ENCODE measurements at places on chromosomes 13 and 19.

DNA sequence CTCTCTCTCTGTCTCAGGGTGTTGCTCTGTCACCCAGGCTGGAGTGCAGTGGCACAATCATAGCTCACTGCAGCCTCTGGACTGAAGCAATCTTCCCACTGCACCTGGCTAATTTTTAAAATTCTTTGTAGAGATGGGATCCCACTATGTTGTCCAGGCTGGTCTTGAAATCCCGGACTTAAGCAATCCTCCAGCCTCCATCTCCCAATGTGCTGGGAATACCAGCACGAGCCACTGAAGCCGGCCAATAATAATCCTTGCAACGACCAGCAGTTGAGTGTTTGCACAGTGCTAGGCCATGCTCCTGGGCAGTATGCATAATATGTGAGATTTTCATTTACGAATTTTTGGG lies 640 bp upstream of the EPOR start:
- DNase-seq, result no peak

GRCh38 chr13:39297664-39298171 lies 259.5 kb downstream of the NHLRC3 start:
- DNase-seq, result no peak

- DNase-seq, result no peak
Observed at GRCh38 chr13:38697628-38698333, 10.9 kb downstream of the FREM2 start.

GRCh38 chr19:54063350-54064116 lies at the start of gene VSTM1:
VSTM1 (minus strand) TSS chr19:54063897; CDS start chr19:54063777, 120 bp downstream.
- peak; percentile 20 for DNase-seq

- no peak for DNase-seq
Observed at GRCh38 chr13:20426766-20427448, 98.8 kb downstream of the CRYL1 start.

GRCh38 chr13:99527301-99527700 lies 26.0 kb downstream of the TM9SF2 start:
- no peak for DNase-seq

GRCh38 chr19:44356383-44357111 lies at the start of gene ZNF112:
ZNF112 (minus strand) TSS chr19:44356680; CDS start chr19:44340539, 16,141 bp downstream.
- peak; percentile 67 for DNase-seq

GRCh38 chr19:46192992-46193650 lies 36.4 kb upstream of the IGFL1 start:
- DNase-seq, result no peak

GRCh38 chr19:54160854-54161253 lies 1.3 kb upstream of the LENG1 start:
- no peak for DNase-seq

DNA sequence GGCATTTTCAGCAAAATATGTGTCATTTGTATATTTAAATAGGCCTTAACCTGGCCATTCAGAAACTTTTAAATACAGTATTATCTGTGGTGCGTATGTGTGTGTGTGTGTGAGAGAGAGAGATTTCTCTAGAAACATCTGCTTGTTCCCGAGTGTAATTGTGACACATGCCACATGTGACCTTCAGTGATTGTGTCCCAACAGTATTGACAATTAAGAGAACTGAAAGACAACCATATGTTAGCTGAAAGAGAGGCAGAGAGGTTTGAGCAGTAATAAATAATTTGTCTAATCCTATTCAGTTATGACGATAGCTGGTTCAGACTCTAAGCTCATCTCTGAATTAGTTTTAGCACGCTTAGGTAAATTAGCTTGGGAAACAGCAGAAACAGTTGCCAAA lies 1503.1 kb downstream of the PCDH9 start:
- no peak for DNase-seq

DNA sequence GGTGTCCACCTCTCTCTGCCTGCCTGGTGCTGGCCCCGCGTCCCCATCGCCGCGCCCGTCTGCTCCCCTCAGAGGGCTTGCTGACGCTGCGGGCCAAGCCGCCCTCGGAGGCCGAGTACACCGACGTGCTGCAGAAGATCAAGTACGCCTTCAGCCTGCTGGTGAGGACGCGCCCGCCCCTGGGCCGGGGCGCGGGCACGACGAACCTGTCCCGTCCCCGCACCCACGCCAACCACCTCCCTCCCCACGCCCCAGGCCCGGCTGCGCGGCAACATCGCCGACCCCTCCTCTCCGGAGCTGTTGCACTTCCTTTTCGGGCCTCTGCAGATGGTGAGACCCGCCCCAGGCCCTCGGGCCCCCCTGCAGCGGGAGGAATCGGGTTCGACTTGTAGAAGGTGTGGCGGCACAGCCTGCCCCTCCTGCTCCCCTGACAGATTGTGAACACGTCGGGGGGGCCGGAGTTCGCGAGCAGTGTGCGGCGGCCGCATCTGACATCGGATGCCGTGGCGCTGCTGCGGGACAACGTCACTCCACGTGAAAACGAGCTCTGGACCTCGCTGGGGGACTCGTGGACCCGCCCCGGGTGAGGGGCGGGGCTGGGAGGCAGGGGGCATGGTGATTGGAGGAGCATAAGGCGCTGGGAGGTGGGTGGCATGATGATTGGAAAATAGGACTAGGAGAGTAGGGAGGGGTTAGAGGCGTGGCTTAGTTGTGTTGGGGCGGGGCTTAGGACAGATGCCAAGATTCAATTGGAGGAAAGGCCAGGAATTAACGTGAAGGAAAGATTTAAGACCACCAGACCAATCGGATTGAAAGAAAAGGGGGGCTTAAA lies 6.6 kb downstream of the EPS8L1 start:
- DNase-seq, result no peak

GRCh38 chr13:66180836-66181235 lies 1049.3 kb downstream of the PCDH9 start:
- no peak for DNase-seq

- no peak for DNase-seq
Observed at GRCh38 chr19:51809787-51810186, 14.8 kb downstream of the FPR3 start.
